Stimulated activated CD8-positive, alpha-beta memory T cell treated with anti-CD3 and anti-CD28 coated beads, Interleukin-4, amount 100 ng/mL, for 1 hour (primary cell): ENCODE measurements at places on chromosomes 2 and 18.

DNA sequence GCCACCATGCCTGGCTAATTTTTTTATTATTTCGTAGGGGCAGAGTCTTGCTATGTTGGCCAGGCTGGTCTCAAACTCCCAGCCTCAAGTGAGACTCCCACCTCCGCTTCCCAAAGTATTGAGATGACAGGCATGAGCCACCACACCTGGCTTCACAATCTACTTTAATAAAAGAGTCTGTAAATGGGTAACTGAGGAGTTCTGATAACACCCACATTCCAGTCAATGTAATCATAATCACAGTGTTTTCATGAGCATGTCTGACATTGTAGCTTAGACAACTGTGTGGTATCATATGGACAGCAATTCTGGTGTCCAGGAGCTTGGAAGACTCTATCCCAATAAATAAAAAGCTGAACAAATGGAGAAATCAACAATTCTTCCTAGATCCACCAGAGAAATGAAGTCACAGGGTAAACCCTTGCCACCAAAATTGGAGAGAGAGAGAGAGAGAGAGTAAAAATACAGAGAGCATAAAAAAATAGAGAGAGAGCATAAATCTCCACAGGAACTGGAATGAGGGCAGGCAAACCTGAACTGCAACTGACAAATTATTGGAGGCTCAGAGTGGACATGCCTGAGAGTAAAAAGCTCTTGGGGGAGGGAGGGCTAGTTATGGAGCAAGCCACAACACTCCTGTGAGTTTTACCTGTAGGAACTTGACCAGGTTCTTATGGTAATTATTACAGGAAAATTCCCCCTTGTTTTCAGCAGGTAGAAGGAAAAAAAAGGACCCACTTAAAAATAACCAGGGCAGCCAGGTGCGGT is 12.4 kb upstream of the NBEAL1 start:
- no peak for DNase-seq

DNA sequence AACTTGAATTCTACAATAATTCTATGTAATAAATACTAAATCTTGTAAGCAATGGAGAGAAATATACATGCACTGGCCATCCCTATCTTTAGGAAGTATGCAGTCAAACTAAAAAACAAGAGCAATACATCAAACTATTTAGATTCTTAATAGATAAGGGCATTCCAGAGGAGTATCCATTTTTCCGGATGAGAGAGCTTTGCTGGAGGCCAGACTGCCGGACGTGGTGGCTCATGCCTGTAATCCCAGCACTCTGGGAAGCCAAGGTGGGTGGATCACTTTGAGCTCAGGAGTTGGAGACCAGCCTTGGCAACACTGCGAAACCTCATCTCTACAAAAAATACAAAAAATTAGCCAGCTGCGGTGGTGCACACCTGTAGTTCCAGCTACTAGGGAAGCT is 60.8 kb downstream of the KIF5C start:
- DNase-seq = no peak

DNA sequence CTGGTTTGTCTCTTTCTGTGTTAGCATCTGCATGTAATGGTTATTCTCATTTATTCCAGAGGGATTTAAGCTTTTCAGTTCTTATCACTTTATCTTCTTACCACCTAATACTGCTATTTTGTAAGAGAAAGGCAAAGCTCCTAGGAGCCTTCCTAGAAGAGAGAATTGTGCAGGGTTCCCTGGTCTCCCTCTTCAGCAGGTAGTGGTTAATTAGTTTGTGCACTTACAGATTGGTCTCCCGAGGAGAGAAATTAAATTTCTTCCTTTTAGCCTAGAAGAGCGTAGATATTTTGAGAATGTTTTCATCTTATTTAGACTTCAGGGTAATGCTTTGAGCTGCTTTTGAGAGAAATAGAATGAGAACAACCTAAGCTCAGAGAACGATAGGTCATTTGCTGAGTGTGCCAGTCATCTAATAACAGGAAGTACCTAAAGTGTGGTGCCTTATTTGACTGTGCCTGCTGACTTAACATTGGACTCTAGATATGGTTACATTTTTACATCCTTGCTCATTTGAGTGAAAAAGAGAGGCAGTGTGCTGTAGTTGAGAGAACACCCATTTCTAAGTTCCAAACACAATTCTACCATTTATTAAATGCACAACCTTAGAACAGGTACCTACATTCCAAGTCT is 651.4 kb downstream of the STK39 start:
- DNase-seq = no peak

GRCh38 chr2:161163440-161163839 is 3.2 kb downstream of the TANK start:
- DNase-seq = no peak

- DNase-seq = no peak
Observed at GRCh38 chr2:85326406-85327159, 1.2 kb downstream of the TGOLN2 start.

DNA sequence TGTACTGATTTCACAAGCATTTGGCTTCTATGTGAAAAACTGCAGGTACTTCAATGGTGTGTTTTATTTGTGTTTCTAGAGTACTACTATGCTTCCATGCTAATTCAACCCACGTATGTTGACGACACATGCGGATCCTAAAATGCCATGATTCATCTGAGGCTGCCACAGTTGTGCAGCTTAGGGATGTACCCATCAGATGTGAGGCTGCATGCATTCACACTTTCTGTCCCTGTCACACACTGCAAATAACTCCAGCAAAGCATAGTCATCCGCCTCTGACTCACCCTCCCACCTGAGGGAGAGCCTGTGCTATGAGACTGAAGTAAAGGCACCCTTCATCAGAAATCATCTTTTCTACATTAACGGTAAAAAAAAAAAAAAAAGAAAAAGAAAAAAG is 22.1 kb upstream of the SERTAD2 start:
- DNase-seq = no peak

GRCh38 chr2:28133778-28134177 is 243.2 kb downstream of the BABAM2 start:
- no peak for DNase-seq

DNA sequence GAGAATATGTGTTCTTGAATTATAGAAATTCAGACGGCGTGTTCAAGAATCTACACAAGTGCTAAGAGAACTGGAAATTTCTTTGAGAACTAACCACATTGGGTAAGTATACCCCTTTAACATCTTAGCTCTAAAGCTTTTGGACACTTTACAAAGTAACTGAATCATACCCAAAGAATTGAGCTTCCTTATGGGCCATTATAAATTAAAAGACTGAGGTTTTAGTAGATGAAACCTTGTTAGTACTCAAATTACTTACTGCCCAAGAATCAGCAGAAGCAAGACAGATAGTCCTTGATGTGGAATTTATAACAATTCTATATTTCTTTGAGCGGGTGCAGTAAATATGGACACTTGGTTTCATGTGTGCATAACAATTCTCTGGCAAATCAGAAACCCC is 168.3 kb downstream of the PRPF40A start:
- no peak for DNase-seq

- DNase-seq = no peak
Observed at GRCh38 chr2:225270053-225270452, 129.5 kb upstream of the NYAP2 start.

- DNase-seq = no peak
Observed at GRCh38 chr2:122191331-122191730, 435.9 kb downstream of the TSN start.

DNA sequence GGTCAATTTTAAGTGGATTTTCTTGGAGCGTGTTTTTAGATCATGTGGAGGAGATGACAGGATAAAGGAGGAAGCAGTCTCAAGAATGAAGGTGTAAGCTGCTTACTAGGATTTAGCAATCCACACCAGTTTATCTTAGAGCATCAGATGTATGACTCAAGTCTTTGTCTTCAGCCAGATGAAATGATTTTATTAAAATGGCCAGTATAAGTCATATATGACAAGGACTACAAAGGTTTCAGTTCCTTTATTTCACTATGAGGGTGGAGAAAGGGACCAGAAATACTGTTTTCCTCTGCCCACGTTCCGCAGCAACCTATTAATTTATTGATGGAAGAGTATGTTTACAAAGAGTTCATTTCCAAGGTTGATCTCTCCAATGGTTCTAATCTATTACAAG is 970.5 kb upstream of the SLC39A10 start:
- DNase-seq = no peak

DNA sequence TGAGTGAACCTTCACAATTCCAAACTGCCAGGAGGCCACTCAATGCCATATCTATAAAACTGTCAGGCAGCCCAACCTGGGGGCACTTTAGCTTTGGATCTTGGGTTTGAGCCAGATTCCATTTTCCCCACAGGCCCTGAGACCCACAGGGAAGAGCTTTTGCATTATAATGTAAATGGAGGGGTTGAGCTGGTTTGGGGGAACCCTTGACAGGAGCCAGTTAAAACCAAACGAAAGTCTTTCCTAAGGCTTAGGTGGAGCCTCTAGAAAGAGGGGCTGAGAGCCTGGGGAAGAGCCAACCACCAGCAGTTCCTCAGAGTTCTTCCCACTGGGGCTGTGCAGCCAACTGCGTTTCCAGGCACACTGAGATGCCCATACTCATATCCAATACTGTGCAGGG is 42.7 kb downstream of the BCL11A start:
- no peak for DNase-seq

DNA sequence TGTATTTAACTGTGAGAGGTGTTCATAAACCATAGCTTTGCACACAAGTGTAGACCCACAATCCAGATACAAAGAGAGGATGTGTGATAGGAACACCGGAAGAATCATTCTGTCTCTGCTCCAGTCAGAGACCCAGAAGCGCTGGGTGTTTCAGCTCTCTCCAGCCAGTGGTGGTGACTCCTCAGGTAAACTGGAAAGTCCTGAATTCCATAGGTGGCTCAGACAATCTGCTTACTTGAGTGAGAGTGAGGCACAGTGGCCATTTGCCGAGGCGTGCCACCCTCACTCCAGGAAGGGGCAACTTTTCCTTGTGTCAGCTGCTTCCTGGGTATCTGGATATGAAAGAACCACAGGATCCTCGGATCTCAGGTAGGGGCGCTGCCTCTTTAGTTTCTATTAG is 171.5 kb downstream of the KCNS3 start:
- DNase-seq = no peak

DNA sequence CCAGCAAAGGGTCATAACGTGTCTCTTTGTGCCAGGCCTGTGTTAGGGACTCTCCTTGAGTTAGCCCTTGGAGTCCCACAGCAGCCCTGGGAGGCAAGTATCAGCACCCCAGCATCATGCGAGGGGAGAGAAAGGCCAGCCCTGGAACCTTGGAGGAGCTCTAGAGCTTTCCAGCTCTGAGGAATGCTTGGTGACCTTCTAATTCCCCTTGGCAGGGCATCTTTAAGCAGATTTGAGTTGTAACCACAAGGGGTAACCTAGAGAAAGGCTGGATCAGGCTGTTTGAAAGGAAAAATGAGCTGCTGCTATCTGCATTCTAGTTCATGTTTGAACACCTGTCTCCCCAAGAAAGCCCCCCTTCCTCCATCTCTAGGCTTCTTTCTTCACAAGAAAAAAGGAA is 23.8 kb upstream of the ODC1 start:
- DNase-seq = no peak

GRCh38 chr2:141728886-141729285 is 401.9 kb downstream of the LRP1B start:
- DNase-seq = no peak

GRCh38 chr2:62240546-62240945 is 44.6 kb downstream of the B3GNT2 start:
- DNase-seq = no peak

- no peak for DNase-seq
Observed at GRCh38 chr2:148103946-148104345, 83.1 kb downstream of the MBD5 start.

DNA sequence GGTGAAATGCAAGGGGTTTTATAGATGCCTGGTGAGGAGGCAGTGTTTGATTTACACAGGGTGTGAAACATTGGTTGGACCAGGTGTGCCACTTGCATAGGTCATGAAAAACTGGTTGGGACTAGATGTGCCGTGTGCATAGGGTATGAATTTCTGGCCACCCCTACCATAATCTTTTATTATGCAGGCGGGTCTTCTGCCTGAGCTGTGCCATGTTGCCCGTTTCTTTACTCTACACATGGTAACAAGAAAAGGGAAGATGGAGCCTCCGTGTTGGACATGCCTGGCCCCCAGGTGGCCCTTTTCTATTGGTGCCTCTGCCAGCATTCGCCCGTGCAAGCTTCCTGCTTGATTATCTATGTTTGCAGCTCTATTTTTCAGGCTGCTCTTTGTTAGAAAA is 805.4 kb downstream of the TRIB2 start:
- no peak for DNase-seq
